ENCODE measurements at places on chromosomes 5 and 9. TPM values are rescaled to one million over a fixed set of nuclear protein-coding genes. Genes with fewer than 3 reads are reported as not detected.

The COL27A1 gene
- total RNA-seq: 3.9 TPM

The EGFL7 gene
- total RNA-seq: 47.0 TPM

The OLFM1 gene
- total RNA-seq: 21.4 TPM

The COL15A1 gene
- 21.0 TPM for total RNA-seq

- no peak for DNase-seq
Measured at GRCh38 chr5:61808091-61808490, 476.0 kb downstream of the ZSWIM6 start.
